ENCODE measurements at places on chromosomes 16 and 17. TPM values are rescaled to one million over a fixed set of nuclear protein-coding genes. Genes with fewer than 3 reads are reported as not detected.

The EVI2B gene
- not detected for total RNA-seq

The NPB gene
- total RNA-seq, result 1.9 TPM

The HAP1 gene
- total RNA-seq, result 1.2 TPM

The MYH1 gene
- not detected for total RNA-seq

Data from tracheal epithelial cell (primary cell).